ENCODE measurements at places on chromosomes 2 and 18. TPM values are rescaled to one million over a fixed set of nuclear protein-coding genes. Genes with fewer than 3 reads are reported as not detected.

COL6A3 gene
- total RNA-seq: 121 TPM

RNF152 gene
- total RNA-seq: 7.8 TPM

NCKAP5 gene
- 0.78 TPM for total RNA-seq

COBLL1 gene
- total RNA-seq: 104 TPM

AAK1 gene
- total RNA-seq: 60.0 TPM

DNA sequence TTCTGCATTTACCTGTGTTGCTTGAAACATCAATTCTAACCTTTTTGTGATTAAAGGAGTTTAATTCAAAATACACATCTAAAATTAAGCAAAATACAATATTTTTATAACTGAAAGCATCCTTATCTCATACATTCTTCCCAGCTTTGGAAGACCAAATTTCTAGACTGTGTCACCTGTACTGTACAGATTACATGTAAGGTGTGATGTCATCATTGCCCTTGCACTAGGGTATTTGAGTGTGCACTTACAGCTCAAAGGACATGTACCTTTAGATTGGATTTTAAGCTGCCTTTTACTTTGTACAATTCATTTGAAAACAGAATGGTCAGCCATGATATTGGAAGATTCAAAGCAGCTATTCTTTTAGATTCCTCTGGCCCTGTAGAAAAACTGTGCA lies 932.8 kb upstream of the POU3F3 start:
- H3K4me3 ChIP-seq: no peak overlapping the region
- no peaks in the 10 kb centered on the region for H3K4me1 ChIP-seq
- no peak for DNase-seq
- H3K27ac ChIP-seq: no peak overlapping the region

DNA sequence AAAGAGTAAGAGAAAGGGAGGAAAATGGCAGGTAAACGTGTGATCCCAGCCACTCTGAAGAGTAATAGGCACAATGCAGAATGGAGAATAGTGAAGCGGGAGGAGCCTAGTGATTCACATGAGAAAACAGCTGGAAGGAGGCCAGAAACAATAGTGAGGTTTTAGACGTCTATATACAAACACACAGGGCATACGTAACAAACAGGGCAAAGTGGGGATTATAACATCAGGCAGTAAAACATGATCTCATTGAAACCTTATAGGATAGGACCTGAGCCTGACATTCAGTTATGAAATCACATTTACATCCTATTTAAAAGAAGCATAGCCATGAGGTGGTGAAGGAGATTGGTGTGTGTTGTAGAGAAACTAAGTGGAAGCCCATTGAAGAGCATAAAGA lies 33.0 kb upstream of the GATA6 start:
- no peaks in the 10 kb centered on the region for H3K27me3 ChIP-seq
- H3K36me3 ChIP-seq: no peaks in the 10 kb centered on the region
- H3K27ac ChIP-seq: no peak overlapping the region
- no peak overlapping the region for H3K4me3 ChIP-seq

GRCh38 chr18:78692105-78692504 lies 287.5 kb upstream of the SALL3 start:
- H3K27ac ChIP-seq: no peak overlapping the region
- H3K4me3 ChIP-seq: no peak overlapping the region
- H3K4me1 ChIP-seq: no peaks in the 10 kb centered on the region
- H3K36me3 ChIP-seq: no peaks in the 10 kb centered on the region
- H3K27me3 ChIP-seq: no peaks in the 10 kb centered on the region
- no peak for DNase-seq

DNA sequence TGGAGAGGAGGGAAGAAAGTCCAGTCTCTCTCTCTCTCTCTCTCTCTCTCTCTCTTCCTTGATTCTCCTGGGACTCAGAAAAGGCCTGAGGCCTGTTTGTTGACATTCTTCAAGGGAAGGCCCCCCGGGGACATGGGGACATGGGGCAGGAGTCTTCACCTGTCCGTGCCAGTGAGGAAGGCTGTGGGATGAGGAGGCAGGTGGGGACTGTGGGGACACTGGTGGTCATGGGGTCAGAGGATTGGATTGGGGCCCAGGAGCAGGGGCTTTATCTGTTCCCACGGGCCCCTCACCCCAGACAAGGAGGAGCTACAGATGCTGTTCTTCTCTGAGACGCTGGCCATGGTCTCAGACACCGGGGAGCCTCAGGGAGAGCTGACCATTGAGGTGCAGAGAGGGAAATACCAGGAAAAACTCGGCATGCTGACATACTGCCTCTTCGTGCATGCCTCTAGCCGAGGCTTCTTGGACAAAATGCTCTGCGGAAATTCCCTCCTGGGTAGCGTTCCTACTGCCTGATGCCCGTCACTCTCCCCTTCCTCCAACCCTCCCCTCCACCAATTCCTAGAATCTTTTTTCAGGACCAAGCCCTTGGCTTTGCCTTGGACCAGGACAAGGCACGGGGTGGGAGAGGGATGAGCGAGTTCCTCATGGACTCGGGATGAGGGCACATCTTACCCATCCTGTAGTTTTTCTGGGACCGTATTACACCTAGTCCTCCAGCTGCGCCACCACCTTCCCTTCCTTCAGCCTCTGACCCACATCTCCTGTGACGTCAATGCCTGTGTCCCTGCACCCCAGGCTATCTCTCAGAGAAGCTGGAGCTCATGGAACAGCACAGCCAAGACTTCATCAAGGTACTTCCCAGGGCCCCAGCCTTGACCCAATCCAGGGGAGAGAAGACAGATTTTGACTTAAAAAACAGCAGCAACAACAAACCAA lies 850 bp downstream of the CATIP start:
- peak overlapping the region; percentile 16 for H3K27ac ChIP-seq
- no peak overlapping the region for H3K4me3 ChIP-seq
- H3K27me3 ChIP-seq: no peaks in the 10 kb centered on the region
- peak; percentile 12 for DNase-seq

DNA sequence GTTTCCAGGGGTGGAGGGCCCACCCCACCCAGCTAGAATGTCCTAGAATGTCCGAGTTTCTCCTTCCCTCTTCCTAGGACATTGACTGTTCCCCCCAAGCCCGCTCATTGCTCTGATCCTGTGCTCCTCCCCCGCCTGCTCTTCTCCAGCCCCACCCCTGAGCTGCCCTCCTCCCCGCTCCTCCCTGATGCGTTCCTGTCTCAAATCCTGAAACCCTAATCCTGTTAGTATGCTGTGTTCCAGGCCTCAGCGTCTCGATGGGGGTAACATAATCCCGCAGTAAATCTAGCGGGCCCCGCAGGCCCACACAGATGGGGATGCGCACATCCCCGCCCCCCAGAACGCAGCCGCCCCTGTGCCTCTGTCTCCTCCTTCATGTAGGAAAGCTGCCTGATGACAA lies 51.3 kb downstream of the NRP2 start:
- no peaks in the 10 kb centered on the region for H3K4me1 ChIP-seq
- no peak for DNase-seq
- H3K27ac ChIP-seq: no peak overlapping the region
- no peak overlapping the region for H3K4me3 ChIP-seq

DNA sequence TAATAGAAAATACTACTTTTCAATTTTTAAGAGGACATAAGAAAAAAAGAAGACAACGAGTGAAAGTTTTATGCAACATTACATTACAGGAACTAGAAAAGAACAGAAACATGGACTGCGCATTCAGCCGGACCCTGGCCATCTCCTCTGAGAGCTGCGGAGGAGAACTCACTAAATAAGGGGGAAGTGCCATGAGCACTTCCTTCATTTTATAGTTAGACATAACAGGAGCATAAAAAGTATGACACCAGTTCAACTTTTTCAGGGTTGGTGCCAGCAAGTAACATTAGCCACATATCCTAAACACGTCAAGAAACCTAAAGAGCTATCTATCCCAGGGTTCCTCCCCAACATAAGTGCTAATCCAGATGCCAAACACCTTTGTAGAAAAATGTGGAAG lies 78.0 kb upstream of the SERTAD2 start:
- no peaks in the 10 kb centered on the region for H3K27me3 ChIP-seq
- H3K4me1 ChIP-seq: peaks cover 34% of the 10 kb centered on the region
- H3K4me3 ChIP-seq: no peak overlapping the region
- H3K27ac ChIP-seq: no peak overlapping the region

DNA sequence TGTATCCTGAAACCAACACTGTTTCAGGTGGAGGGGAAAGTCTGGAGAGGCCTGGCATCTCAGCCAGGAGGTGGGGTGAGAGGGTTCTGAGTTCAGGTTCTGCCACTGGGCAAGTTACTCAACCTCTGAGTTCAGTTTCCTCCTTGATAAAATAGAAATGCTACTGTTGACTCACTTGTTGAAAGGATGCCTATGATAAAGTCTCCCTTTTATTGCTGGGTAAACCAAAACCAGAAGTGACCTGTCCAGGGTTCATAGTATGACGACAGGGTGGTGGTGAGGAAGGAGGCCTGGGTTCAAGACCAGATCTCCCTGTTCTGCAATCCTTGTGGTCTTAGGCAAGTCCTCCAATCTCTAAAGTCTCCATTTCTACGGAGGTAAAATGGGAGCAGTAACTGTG lies 232.7 kb downstream of the PRKCE start:
- H3K4me1 ChIP-seq: peaks cover 30% of the 10 kb centered on the region
- no peaks in the 10 kb centered on the region for H3K27me3 ChIP-seq
- DNase-seq: no peak
- H3K4me3 ChIP-seq: no peak overlapping the region
- H3K27ac ChIP-seq: no peak overlapping the region
- no peaks in the 10 kb centered on the region for H3K36me3 ChIP-seq

DNA sequence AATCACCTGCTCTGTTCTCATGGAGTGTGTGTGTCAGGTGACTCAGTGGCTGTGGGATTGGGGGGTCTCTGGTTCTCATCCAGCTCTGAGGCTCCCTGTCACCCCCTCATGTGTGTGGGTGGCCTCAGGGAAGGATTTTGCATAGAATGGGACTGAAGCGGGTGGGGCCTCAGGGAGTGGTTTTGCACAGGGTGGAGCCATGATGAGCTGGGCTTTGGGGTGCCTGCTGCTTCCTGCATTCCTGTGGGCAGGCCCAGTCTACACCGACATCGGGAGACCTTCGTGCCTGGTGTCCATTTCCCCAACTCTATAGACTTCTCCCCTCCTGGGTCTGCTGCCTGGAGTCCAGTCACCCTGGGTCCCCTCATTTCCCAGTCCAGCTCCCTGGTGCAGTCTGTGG lies 59.7 kb downstream of the VAPA start:
- H3K27me3 ChIP-seq: no peaks in the 10 kb centered on the region
- peaks cover 3% of the 10 kb centered on the region for H3K4me1 ChIP-seq
- H3K4me3 ChIP-seq: no peak overlapping the region
- no peak overlapping the region for H3K27ac ChIP-seq
- DNase-seq: no peak

Measured in body of pancreas (tissue), 4 donors.